Midbrain (tissue), 1 donor: ENCODE measurements at places on chromosomes 5 and 9.

DNA sequence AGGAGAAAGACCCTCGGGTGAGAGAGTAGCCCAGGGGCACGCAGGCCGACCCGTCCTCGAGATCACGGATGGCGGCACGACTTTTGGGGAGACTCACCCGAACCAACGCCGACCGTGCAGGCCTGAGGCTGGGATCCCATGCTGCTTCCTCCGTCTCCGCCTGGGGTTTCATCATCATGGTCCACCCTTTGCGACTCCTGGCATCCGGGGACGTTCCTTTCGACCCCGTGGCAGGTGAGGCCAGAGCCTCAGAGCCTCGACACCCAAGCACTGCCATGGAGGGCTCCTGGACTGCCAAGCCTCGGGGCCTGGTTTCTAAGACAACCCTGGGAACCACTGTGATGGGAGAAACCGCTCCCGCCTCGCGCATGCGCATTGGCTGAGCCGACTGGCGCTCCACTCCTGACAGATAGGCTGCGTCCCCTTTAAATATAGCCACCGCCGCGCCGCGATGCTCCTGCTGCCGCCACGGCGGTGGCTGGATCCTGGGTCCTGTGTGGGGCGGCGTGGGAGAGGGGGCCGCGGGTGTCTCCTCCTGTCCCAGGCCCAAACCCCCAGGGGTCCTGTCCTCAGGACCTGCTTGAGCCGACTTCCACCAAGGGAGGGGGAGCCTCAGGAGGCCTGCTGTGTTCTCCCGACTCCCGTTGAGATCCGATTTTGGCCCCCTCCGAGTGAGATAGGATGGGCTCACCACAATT is 481.6 kb downstream of the SPATA31A7 start:
- no peak for DNase-seq

- DNase-seq: no peak
Measured at GRCh38 chr9:7509576-7510145, 289.9 kb downstream of the DMAC1 start.

GRCh38 chr9:114989600-114990410 is 59.4 kb upstream of the TNFSF8 start:
- DNase-seq: no peak

DNA sequence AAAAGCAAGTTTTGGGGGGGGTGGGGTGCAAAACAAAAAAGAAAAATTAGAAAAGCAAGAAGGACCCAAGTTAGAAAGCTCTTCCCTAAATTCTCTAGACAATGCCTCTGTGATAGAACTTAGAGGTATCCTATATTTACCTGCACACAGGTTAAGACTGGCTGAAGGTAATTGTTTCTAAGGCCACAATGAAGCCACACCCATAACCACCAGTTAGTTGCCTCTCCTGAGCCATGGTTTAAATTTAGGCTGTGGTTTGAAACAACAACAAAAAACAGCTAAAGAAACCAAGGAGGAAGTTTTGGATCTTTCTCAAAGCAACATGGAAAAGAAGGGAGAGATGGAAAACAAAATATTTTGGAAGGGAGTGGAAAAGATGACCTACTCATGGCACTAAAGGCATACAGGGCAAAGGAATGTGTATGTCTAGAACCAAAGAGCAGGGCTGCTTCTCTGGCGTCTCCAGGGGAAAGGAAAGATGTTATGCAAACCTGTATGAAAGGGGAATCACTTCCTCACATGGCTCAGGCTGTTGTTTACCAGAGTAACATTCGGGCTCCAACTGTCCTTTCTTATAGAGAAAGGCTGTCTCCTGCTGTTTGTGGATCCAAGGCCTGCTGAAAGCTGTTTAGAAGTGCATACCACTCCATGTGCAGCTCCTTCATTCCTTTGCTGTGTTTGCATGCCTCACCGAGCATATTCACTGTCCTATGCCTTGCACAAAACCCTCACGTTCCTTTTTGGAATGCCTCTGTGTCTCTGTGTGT is 408.9 kb upstream of the MPDZ start:
- DNase-seq: no peak

DNA sequence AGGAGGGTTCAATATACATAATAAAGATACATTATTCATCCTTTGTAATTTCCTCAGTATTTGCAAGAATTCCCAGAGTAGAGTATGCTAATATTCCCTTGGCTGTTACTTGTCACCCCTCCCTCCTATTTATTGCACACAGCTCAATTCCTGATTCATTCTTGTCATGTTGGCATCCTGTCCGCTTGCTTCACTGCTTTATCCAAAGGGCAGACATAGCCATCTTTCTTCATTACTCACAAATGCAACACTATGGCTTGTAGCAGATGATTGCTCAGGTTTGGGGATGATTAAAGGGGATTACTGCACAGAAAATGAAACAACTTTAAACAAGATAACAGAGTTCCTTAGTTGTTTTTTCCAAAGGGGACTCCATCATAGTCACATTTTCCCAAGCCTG is 1.2 kb upstream of the IL33 start:
- no peak for DNase-seq

- DNase-seq: peak; percentile 97
Measured at GRCh38 chr5:136132557-136133221, at the start of gene SMAD5. Gene SMAD5 (plus strand): TSS chr5:136132845. CDS start chr5:136153761, 20,916 bp downstream.

- DNase-seq: no peak
Measured at GRCh38 chr5:127040796-127041520, 10.6 kb upstream of the MARCHF3 start.

- DNase-seq: no peak
Measured at GRCh38 chr5:78915170-78915569, 69.9 kb downstream of the ARSB start.

DNA sequence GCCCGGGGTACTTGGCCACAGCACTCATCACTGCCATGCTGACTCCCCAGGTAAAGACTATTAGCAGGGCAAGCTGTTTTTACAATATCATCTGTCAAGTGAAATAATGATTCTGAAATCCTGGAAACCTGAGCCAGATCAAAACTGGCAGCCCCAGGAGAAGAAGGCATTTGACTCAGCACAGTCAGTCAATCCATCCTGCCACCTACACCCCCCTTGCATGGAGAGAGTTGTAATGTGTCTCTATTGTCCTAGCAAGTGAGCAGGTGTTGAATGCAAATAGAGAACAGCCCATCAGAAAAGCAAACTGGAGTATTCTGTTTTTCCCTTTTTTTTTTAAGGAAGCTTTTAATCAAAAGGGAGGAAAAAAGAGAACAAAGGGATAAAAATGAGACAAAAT is 291.2 kb downstream of the BRINP1 start:
- no peak for DNase-seq

- no peak for DNase-seq
Measured at GRCh38 chr5:146788898-146789297, 89.7 kb downstream of the PPP2R2B start.

DNA sequence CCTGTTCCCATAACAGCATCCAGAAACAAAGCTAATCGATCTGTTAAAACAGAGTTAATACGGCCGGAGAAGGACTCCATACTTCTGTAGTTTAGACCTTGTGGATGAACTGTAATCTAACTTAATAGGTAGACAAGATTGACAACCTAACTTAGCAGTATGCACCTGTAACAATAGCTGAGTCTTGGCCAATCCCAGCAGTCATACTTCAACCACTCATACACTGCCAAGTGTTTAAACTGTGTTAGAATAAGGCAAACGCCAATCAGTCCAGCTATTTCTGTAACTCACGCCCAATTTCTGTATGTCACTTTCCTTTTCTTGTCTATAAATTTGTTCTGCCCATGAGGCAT is 33.7 kb upstream of the MACIR start:
- DNase-seq: no peak

GRCh38 chr5:18798058-18798457 is 1163.8 kb downstream of the TAF11L14 start:
- DNase-seq: no peak

DNA sequence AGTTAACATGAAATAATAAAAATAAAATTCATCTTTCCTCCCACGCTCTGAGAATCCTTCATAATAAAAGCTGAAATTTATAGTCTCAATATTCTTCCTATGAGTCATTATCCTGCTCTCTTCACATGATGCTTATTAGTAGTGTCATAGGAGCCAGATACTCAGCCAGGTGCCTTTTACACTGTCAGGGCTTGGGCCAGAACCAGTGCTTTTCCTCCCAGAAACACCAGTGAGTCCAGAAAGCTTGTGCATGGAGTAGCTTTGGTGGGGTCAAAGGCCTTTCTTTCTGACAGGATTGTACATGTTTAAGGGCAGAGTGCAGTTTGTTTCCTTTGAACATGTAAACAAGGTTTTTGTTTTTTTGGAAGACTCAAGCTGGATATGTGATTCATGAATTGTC is 6.8 kb downstream of the LSM11 start:
- no peak for DNase-seq

DNA sequence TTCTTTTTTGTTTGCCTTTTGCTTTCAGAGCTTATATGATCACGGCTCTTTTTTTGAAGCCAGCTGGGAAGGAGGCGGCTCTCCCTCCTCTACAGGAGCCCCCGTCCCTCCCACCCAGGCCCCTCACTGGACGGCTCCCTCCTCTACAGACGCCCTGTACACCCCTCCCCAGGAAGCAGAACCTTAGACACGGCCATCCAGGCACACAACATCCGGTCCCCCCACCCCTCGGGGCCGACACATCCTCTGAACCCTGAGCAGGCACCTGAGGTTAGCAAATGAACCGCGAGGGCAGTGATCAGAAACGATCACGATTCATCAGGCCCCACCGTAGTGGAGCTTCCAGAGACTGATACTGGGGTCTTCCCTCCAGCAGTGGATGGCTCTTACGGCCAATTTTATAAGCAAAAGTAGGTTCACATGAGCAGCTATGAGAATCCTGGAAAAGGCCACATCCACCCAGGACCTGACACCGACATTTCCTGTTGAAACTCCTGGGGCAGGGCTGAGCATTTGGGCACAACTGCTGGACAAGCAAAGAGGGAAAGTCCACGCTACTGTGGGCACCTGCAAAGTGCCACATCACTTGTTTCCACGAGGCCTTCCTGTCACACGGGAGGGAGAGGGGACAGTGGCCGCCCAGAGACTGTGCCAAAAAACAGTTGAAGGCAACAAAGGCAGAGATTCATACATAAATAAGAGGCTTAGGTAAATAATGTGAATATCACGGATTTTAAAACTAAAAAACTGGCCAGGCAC is 78.9 kb downstream of the SEMA4D start:
- DNase-seq: no peak

- DNase-seq: no peak
Measured at GRCh38 chr9:21777701-21778100, 24.7 kb upstream of the MTAP start.

DNA sequence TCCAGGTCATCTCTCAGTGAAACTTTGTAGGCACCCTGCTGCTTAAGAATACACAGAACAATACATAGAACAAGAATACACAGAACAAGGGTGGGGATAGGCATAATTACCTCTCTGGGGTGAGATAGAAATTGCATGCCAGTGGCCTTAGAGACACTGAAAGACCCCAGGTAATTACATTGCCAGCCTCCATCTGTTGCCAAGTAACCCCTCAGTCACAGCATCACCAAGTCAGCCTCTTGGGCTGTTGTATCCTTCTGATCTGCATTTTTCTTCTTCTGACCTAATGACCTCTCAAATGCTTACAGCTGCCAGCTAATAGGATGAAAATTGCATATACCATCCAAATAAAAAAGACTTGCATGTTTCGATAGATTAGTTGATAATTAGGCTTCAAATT is 167.7 kb downstream of the GRIA1 start:
- no peak for DNase-seq

DNA sequence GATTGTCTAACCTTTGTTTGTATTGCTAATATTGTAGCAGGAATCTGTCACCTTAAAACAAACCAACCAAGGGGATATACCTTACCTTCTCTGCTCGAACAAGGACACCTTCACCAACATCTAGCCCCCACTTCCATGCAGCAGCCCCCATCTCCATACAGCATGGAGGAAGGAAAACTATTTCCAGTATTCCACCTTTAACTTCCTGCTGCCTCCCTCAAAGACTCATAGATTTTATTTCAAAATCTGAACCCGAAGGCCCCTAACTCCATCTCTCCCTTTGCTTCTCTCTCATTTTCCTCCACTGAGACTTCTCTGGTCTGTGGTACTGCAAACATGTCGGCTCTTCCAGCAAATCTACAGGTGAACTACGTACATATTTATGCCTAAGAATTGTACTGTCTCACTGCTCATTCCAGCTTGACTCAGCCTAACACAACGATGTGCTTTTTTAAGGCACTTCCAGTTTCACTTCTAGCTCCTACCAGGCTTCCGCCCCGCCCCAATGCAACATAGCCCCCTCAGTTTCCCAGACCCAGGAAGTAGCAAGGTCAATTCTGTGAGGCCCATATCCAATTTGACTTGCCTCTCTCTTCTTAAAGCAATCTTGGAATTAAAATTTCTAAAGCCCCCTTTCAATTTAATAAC is 70.7 kb upstream of the RNF38 start:
- peak; percentile 31 for DNase-seq

GRCh38 chr9:69671311-69671878 is 776 bp downstream of the APBA1 start:
- peak; percentile 42 for DNase-seq

DNA sequence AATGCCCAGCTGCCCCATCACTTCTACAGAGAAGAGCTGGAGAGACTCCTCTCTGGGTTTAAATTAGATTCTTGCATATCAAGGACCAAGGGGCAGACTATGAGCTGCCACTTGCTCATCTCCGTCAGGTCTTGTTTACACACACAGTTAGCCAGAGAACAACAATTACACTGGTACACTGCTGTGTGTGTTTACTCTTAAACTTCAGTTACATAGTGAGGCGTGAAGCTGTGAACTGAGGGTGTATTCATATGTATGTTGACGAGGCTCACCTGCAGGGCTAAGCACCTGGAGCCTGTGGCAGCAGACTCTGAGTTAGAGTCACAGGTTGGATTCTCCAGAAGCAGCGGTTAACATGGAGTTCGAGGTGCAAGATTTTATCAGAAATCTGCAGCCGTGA is 155.4 kb upstream of the ANKH start:
- no peak for DNase-seq

- no peak for DNase-seq
Measured at GRCh38 chr5:978054-978453, 30.5 kb upstream of the NKD2 start.

- DNase-seq: no peak
Measured at GRCh38 chr5:1441166-1441865, 3.9 kb downstream of the SLC6A3 start.

GRCh38 chr5:176391999-176392398 is 3.4 kb downstream of the HIGD2A start:
- DNase-seq: no peak
